ENCODE measurements at places on chromosomes 1 and 21.

GRCh38 chr1:48181669-48182367, 40.7 kb upstream of the SLC5A9 start:
- no peak for DNase-seq

DNA sequence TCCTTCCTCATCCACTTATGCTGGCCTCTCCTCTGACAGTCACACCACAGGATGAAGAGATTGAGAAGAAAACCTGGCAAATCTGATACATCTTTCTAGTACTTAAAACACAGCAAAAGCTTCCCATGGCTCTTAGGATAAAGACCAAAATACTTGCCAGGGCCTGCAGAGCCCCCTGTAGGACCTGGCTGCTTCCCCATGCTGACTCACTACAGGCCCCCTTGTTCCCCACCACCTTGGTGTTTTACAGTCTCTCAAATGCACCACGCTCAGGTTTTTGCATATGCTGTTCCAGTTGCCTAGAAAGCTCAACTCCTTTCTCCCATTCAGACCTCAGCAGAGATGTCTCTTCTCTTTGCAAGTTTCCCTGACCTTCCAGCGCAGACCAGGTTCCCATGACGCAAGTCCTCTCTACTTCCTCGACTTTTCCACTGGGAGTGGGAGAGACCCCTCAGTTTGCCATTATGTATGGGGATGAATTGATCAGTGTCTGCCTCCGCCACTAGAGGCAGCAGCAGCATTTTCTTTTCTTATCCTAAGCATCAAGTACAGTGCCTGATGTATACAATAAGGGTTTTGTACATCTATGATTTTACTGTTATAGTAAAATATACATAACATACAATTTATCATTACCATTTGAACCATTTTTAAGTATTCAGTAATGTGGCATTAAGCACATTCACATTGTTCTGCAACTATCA, 113.8 kb upstream of the C8B start:
- DNase-seq: no peak

DNA sequence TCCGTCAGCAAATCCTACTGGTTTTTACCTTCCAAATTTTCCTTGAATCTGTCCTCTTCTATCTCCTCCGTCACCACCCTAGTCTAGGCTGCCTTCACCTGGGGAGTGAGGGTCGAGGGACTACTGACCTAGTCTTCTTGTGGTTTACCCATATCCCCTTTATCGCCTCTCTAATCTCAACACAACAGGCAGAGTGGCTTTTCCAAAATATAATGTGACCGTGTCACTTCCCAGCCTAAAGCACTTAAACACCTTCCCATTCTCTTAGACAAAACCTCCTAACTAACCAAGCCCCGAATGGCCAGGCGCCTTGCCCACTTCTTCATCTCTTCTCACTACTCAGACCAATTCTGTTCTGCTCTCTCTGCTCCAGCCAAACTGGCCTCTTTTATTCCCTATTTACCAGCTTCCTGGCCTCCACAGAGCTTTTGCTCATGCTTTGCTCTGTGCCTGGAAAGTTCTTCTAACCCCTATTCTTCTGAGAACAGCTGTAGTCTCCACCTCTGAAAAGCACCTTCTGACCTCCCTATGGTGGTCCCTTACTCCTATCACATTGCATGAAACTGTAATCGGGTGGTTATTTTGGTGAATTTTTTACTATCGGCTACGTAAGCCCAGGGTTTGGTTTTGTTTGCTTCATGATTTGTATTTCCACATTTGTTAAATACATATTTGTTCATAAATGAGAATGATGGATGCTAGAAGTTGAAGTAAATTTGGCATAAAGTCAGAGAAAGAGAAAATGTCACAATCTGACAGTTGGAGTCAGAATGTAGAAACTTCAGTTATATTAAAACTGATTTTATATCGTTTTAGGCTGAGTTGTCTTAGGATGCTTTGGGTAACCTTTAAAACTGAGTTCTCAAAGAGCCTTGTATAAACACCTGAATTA, 1.2 kb upstream of the NBPF1 start:
- DNase-seq: peak; percentile 75

DNA sequence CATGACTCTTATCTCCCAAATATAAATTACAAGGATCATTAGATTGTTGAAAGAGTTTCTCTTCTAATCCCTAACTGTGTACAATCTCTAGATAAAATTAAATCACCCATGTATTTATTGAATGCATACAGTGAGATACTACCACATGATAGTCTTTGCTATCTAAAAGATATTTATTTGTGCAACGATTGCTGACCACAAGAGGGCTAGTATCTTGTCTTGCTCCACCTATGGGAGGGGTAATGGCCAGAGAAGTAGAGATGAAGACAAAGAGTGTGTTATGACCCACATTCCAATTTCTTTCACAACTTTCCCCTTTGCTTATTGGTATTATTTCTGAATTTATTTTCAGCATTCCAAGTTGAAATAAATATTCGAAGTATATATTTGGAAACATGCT, 13.7 kb downstream of the PYHIN1 start:
- no peak for DNase-seq

- no peak for DNase-seq
These were observed 184.5 kb upstream of the TMEM51 start for GRCh38 chr1:14969006-14969405.

DNA sequence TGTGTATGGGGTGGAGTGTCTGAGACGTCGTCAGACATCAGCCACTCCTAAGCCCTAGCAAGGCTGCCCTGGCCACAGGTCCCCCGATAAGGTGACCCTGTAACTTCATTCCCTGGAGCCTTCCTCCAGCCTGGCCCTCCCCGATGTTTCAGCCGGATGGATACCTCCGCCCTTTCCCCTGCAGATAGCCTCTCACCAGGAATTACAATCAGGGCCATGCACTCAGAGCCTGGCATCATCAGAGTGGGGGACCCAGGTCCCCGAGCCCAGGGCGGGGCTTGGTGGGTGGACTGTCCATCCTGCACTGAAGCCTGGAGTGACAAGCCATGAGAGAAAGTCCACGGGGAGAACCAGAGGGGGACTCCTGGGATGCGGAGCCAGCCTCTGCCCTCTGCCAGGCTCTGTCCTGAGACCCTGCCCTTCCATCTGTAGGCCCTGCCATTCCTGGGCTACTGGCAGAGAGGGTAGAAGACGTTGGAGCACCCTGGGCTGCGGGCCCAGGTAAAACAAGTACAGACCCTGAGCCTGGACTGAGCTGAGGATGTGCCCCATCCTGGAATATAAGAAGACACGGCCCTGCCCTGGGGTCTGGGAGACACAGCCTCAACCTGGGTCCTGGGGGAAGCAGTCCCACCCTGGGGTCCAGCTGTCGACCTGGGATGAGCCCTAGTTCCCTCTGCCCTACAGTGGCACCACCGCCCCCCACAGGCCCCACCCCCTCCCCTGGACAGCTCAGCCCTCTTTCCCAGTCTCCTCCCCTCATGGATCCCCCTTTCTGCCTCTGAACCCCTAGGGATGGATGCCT, 16.8 kb upstream of the ARF1 start:
- DNase-seq: no peak

- DNase-seq: no peak
These were observed 5.1 kb downstream of the BEND5 start for GRCh38 chr1:48771561-48771960.
